PC-3 (cell line): ENCODE measurements at places on chromosomes 7 and 10. TPM values are rescaled to one million over a fixed set of nuclear protein-coding genes. Genes with fewer than 3 reads are reported as not detected.

GRCh38 chr7:123537026-123537642 is 2.7 kb upstream of the IQUB start:
- peak; percentile 55 for DNase-seq

GRCh38 chr10:103480521-103480920 is 1.5 kb upstream of the CALHM3 start:
- peak; percentile 49 for DNase-seq

DNA sequence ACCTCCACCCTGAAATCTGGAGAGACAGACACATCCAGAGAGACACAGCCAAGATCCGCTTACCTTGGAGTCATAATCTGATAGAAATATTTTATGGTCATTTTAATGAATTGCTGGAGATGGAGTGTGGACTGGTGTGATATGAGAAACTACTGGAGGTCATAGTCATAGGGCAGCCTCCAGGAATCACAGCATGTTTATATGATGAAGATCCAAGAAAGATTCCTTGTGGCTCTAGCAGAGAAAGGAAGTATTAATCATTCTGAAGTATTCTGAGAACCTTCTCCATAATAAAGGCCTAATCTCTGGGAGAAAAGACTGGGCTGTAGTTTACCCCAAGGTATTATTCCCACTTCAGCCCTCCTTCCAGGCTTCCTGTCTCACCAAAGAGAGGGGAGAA is 38.0 kb downstream of the POLR1F start:
- DNase-seq = no peak

- DNase-seq = no peak
These were observed 48.3 kb downstream of the ZMIZ1 start for GRCh38 chr10:79116801-79117723.

DNA sequence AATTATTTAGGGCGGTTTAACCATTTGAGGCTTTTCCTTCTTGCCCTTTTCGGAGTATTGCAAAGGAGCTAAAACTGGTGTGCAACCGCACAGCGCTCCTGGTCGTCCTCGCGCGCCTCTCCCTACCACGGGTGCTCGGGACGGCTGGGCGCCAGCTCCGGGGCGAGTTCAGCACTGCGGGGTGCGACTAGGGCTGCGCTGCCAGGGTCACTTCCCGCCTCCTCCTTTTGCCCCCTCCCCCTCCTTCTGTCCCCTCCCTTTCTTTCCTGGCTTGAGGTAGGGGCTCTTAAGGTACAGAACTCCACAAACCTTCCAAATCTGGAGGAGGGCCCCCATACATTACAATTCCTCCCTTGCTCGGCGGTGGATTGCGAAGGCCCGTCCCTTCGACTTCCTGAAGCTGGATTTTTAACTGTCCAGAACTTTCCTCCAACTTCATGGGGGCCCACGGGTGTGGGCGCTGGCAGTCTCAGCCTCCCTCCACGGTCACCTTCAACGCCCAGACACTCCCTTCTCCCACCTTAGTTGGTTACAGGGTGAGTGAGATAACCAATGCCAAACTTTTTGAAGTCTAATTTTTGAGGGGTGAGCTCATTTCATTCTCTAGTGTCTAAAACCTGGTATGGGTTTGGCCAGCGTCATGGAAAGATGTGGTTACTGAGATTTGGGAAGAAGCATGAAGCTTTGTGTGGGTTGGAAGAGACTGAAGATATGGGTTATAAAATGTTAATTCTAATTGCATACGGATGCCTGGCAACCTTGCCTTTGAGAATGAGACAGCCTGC is 3.1 kb downstream of the FZD1 start:
- DNase-seq = no peak

- DNase-seq = peak; percentile 5
These were observed 55.1 kb upstream of the AASS start for GRCh38 chr7:122199171-122199570.

Gene TMEM140
- 0.52 TPM in 1 of 2 replicates, not detected in the other for total RNA-seq

Gene ATP6V0A4
- 0.86 and 1.0 TPM in 2 replicates for total RNA-seq

Gene CCSER2
- total RNA-seq = 10.2 and 14.1 TPM in 2 replicates

Gene OPN4
- total RNA-seq = not detected in 2 replicates

Gene CREB5
- 5.2 and 6.0 TPM in 2 replicates for total RNA-seq

Gene LRRD1
- not detected in 2 replicates for total RNA-seq
